CD4-positive, alpha-beta T cell treated with Interleukin-15 for 1 hour (primary cell): ENCODE measurements at places on chromosomes 6 and 20.

DNA sequence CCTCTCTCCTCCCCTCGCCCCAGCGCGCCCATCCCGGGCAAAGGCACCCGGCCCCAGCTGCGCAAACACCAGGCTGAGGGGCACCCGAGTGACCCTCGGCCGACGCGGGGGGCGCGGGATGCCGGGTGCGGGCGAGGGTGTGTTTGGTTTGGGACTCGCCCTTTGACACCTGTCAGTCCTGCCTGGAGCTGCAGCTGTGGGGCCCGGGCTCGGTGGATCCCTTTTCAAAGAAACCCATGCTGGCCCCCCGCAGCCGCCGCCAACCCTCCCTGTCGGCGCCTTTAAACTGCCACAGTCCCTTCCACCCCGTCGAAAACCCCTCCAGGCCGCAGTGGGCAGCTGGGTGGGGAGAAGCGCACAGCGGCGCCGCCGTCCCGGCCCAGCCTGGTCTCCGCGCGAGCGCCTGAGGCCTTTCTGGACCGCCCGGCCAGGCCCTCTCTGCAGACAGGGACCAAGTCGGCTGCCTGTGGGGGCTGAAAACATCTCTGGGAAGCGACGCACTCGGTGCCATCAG, 5.5 kb downstream of the FOXQ1 start:
- no peak for DNase-seq

DNA sequence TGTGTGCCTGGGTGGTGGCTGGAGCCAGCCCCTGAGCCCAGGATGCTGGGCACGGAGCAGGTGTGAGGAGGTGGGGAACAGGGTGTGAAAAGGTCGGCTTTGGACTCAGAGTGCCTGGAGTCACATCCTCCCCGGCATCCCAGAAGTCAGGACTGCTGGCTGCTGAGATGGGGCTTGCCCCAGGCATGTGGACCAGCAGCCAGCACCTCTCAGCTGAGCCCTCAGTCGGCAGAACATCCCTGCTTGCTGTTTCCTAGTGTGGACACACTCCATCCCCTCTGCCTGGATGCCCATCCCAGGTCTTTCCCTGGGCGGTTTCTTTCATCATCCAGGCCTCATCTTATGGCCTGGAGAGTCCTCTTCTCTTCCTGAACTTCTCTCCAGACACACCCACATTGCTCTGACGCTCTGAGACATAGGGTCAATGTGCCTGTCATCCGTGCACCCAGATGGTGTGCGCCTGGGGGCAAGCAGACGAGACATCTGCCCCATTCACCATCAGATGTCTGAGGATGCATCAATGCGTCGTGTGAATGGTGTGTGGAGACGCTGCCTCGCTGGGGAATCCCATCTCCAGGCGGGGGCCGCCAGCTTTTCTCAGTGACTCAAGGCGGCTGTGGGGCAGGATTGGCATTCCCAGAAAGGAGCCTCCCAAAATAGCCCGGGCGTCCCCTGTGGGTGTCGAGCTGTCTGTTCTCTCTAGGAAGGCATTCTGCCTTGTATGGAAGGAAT, 104.2 kb downstream of the SYCP2 start:
- DNase-seq, result no peak

DNA sequence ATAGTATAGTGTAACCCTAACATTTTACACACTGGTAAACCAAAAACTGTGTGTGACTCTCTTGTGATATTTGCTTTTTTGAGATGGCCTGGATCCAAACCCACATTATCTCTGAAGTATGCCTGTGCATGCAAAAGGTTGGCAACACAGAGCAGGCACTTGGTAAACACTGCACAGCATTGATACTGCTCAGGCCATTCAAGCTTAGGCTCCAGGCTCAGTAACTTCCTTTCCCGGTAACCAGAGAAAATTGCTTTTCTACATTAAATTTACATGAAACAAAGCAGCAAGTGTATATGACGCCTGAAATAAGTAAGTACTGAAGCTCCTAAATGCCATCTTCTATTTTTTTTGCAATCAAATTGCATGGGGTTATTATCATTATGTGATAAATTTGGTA, 205.7 kb downstream of the EPM2A start:
- DNase-seq, result no peak

DNA sequence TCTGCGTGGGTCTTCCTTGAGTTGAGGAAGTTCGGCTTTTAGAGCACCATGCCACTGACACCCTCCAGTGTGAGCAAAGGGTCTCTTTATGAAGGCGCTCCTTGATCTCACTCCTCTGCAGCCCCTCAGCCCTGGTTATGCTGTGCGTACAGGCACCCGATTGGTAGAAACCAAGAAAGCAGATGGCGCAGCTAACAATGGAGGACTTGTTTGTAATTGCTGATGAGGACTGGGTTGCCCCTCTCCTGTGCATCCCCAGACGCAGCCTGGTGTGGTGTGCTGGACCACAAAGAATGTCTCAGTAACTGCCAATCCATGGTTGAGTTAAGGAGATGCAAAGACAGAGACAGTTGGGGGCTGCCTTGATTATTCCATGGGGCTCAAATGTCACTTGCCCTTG, 30.2 kb downstream of the INSM1 start:
- no peak for DNase-seq

DNA sequence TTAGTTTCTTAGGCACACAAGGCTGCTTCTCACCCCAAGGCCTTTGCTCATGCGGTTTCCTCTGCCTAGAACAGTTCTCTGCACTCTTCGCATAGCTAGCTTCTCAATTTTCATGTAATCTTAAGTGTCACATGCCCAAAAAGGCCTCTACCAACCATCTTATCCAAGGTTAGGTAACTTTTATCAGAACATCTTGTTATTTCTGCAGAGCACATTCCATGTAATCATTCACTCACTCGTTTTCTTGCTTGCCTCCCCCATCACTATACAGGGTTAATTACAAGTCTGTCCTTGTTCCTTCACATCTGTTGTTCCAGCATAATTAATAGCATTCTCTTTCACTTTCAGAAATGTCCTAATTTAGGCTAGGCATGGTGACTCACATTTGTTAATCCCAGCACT, 53.8 kb downstream of the NCOA6 start:
- DNase-seq, result no peak

- DNase-seq, result no peak
Observed at GRCh38 chr6:140052736-140053729, 678.6 kb upstream of the CITED2 start.

DNA sequence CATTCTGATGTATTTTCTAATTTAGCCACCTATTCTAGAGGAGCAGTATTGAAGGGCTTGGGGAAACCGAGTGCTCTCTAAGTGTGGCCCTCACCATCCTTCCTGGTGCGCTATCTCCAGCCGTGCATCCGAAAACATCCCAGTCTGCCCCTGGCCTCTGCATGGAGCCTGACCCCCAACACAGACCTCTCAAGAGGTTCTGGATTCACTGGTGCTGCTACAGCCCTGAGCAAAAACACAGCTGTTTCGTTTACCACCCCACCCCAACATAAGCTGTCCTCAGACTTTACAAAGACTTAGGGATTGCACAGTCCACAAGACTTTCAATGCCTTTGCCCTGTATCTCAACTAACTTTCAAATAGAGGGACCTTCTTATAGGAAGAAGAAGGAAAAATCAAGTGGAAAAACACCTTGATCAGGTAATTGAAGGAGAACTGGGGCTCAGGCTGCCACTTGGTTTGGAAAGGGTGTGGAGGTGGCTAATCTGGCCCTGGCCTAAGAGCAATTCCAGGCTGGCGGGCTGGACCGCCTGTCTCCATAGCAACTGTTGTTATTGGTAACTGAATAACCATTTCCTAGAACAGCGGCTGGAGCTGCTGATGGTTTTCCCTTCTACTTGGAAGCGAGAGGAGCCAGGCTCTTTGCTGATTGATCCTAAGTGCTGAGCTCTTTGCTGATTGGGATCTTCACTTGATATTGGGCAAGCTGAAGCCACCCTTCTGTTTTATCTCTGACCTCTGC, 90.2 kb upstream of the TOX2 start:
- no peak for DNase-seq

DNA sequence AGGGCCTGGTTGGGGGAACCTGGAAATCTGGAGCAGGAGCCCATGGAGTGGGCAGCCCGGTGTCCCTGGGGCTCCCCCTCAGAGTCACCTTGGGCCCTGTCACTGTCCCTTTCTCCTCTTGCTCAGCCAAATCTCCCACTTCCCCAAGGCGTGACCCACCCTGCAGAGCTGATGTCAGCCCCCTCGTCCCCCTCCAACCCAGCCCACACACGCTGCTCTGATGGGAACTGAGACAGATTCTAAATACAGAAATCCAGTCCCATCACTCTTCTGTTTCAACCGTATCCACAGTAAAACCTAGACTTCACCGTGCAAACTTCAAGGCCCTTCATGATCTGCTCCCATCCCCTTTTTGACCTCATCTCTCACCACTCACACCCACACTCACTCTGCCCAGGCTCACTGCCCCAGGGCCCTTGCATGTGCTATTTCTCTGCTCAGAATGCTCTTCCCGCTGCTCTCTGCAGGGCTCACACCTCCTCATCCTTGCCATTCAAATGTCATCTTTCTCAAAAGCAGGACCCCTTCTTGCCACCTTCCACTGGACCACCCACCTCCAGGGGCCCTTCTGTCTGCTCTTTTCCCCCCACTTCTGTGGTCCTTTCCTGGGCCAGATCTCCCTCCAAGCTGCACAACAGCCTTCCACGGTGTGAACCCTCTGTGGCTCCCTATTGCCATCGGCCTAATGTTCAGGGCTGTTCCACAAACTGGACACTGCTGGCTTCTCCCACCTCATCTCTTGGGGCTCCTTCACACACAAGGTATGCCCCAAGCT, 16.6 kb downstream of the TGM2 start:
- DNase-seq, result no peak
